Large intestine (tissue), 12 donors: ENCODE measurements at places on chromosomes 12 and 14. TPM values are rescaled to one million over a fixed set of nuclear protein-coding genes. Genes with fewer than 3 reads are reported as not detected.
A peak's percentile ranks its signal among the peaks of the same experiment; 100 is the strongest.

DNA sequence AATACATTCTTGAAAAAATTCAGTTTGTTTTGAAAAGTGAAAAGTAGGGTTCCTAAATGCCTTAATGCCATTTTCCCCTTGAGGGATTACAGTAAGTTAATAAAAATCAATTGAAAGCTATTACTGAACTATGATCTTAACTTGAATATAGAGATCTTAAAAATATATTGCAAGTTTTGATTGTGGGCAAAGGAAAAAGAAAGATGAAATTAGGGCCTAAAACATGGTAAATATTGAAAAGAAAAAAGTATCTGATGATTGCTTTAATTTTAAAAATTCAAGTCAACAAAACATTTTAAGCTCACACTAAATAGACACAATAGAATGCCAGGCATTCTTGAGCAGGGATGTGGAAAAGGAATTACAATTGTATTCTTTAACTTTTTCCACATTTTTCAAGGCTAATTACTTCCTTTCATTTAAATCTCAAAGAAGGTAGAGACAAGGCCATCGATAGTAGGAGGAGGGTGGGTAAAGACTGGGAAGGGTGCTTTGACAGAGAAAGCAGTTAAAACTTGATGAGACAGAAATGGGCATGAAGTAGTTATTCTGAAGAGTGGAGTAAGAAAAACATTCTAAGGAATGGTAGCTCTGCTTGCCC is 294.4 kb downstream of the NELL2 start:
- no peaks in the 10 kb centered on the region for H3K27me3 ChIP-seq
- no peak for DNase-seq
- H3K4me3 ChIP-seq = no peak overlapping the region
- H3K27ac ChIP-seq = no peak overlapping the region
- no peaks in the 10 kb centered on the region for H3K4me1 ChIP-seq

GRCh38 chr12:122944605-122945592 is 21.4 kb downstream of the ABCB9 start:
- DNase-seq = no peak
- H3K4me3 ChIP-seq = no peak overlapping the region
- no peaks in the 10 kb centered on the region for H3K36me3 ChIP-seq
- H3K27me3 ChIP-seq = no peaks in the 10 kb centered on the region
- no peak overlapping the region for H3K27ac ChIP-seq

GRCh38 chr14:88422047-88422446 is 36.6 kb downstream of the SPATA7 start:
- no peak overlapping the region for H3K4me3 ChIP-seq
- no peaks in the 10 kb centered on the region for H3K4me1 ChIP-seq
- H3K27ac ChIP-seq = no peak overlapping the region
- no peaks in the 10 kb centered on the region for H3K27me3 ChIP-seq

- no peak overlapping the region for H3K4me3 ChIP-seq
- no peaks in the 10 kb centered on the region for H3K27me3 ChIP-seq
- H3K36me3 ChIP-seq = peaks cover 3% of the 10 kb centered on the region
- no peak overlapping the region for H3K27ac ChIP-seq
Measured at GRCh38 chr14:67357969-67358354, 1.6 kb downstream of the ATP6V1D start.

DNA sequence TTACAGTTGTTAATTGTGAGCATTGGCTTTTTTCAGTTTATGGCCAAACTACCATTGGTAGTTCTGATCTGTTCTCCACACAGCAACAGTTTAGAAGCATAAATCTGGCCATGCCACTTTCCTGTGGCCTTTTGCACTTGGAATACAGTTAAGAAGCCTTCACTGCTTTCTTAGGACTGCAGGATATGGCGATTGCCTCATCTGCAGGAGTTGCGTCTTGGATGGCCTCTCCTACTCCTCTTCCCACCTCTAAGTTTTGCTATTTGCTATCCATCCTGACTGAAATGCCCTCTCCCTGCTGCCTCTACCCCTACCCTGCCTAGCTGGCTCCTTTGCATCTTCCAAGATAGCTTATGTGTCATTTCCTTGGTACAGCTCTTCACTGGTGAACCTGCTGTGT is 12.8 kb upstream of the BMAL2 start:
- H3K27me3 ChIP-seq = no peaks in the 10 kb centered on the region
- no peaks in the 10 kb centered on the region for H3K4me1 ChIP-seq
- no peak for DNase-seq

DNA sequence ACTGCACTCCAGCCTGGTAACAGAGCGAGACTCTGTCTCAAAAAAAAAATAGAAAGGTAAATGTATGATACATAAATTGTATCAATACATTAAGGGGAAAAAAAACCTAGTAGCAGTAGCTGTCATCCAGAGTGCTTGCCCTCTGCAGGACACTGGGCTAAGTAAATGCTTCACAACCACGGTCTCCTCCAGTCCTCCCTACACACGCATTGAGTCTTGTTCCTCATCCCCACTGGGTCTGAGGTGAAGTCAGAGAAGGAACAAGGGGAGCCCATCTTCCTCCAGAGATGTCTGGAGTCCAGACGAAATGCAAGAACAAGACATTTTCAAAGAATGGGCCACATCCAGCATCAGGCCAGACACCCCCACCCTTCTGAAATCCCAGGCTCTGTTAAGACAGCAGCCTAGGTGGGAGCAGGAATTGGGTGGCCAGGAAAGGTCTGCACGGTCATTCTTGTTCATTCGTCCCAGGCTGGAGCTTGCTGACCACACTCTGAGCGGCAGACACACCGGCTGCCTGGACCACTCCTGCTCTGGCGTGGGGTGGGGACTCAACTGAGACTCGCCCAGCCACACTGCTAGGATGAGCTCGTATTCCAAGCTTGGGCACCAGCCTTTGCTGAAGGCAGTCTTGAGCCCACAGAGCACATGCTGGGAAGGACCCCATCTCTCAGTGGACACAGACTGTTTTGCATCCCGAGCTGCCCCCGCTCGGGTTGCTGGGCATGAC is 45.5 kb downstream of the CHGA start:
- H3K4me1 ChIP-seq = peaks cover 14% of the 10 kb centered on the region
- DNase-seq = no peak
- no peak overlapping the region for H3K4me3 ChIP-seq
- no peak overlapping the region for H3K27ac ChIP-seq

DNA sequence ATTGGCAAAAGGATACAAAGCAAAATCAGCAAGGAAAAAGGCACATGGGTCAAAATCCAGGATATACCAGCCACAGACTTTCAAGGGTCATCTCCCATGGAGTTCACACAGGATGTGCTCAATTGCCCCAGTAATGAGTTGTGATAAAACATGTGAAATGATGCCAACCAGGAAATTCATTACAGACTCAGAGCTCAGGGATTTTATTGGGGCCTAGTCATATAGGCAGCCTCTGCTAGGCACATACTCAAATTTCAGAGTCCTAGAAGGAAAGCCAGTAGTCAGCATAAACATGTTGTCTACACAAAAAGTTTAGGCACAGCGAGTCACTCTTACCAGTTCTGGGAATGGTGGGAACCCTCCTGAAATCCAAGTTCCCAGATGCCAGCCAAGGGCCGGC is 64.4 kb upstream of the OSBPL8 start:
- H3K27ac ChIP-seq = no peak overlapping the region
- peak; percentile 66 for DNase-seq
- H3K4me1 ChIP-seq = no peaks in the 10 kb centered on the region
- no peak overlapping the region for H3K4me3 ChIP-seq
- no peaks in the 10 kb centered on the region for H3K36me3 ChIP-seq
- H3K27me3 ChIP-seq = no peaks in the 10 kb centered on the region

DNA sequence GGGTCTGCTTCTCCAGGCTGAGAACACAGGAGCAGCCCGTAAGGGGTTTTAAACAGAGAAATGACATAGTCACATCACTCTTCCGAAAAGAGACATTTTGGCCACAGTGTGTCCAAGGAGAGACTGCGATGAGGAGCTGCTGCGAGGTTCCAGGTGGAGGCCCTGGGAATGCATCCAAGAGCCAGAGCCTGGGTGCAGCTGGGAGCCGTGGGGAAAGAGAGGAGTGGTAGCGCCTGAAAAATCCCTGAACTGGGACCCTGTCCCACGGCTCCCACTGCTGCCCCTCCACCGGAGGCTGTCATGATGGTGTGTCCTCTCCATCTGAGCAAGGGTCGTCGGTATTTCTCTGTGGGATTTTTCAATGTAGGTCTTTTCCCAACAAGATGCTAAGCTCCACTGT is 146.9 kb downstream of the BCL11B start:
- H3K4me3 ChIP-seq = no peak overlapping the region
- peaks cover 7% of the 10 kb centered on the region for H3K27me3 ChIP-seq
- H3K36me3 ChIP-seq = no peaks in the 10 kb centered on the region
- no peak for DNase-seq

DNA sequence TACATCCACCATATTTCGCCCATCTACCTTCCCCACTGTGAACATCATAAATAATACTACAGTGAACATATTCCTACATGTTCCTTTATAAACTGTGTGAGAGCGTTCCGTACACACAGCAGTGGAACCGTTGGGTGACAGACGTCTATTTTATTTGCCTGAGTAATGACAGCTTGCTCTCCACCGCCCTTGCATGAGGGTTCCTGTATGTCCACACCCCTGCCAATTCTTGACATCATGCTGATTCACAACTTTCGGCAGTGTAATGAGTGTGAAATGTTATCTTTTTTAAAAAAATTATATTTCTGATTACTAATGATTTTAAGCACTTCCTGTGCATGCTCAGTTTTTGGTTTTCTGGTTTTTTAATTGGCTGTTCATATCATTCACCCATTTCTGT is 4.3 kb upstream of the RAD52 start:
- H3K36me3 ChIP-seq = no peaks in the 10 kb centered on the region
- peaks cover 10% of the 10 kb centered on the region for H3K4me1 ChIP-seq
- no peak for DNase-seq
- no peak overlapping the region for H3K27ac ChIP-seq

DNA sequence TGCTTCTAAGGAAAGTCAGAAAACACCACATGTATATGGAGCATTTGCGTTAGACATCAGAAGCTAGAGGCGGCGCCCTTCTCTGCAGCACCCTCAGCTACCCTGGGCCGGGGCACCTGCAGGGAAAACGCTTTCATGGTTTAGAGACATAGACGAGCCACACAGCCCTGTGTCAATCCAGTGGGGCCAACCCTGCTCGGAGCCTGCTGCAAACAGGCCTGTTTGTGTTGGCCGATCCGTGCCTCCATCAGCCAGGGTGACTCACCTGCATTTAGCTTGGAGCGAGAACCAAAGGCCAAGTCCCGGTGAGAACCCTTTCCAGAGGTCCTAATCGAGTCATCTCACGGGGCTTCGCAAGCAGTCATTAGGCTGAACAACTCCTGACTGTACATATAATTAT is 19.5 kb upstream of the FZD10 start:
- H3K4me3 ChIP-seq = no peak overlapping the region
- no peaks in the 10 kb centered on the region for H3K36me3 ChIP-seq
- no peak for DNase-seq
- H3K4me1 ChIP-seq = no peaks in the 10 kb centered on the region

DNA sequence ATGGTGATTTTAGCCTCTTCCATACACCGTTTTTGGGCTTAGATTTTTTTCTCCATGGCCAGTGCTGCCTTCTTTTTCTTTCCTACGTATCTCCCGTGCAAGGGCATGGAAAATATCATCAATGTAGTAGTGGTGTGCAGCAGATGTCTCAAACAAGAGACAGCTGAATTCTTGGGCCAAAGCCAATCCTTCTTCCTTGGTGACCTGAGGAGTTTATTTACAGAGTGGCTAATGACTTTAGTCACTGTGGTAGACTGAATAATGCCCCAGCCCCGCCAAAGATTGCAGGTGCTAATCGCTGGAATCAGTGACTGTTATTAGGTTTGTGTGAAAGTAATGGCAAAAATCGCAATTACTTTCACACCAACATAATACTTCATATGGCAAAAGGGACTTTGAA is 235.5 kb upstream of the NOS1 start:
- H3K36me3 ChIP-seq = no peaks in the 10 kb centered on the region
- H3K4me1 ChIP-seq = peaks cover 6% of the 10 kb centered on the region
- no peak for DNase-seq

DNA sequence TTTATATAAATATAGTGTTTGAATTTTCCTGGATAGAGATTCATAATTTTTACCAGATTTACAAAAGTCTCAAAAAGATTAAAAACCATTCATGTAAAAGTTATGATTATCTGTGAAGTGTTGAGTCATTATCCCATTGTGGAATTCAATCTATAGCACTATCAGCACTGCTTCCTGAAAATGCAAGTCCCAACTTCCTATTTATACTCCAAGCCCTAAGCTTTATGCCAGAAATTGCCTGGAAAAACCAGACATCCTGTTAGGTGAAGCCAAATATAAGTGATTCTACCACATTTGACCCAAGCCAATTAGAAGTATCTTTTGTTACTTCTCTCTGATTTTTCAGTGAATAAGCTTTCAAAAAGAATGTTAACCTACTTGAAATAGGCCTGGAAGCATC is 129.1 kb downstream of the GPR135 start:
- no peak for DNase-seq
- H3K4me3 ChIP-seq = no peak overlapping the region
- peaks cover 10% of the 10 kb centered on the region for H3K36me3 ChIP-seq
- peaks cover 28% of the 10 kb centered on the region for H3K4me1 ChIP-seq

DNA sequence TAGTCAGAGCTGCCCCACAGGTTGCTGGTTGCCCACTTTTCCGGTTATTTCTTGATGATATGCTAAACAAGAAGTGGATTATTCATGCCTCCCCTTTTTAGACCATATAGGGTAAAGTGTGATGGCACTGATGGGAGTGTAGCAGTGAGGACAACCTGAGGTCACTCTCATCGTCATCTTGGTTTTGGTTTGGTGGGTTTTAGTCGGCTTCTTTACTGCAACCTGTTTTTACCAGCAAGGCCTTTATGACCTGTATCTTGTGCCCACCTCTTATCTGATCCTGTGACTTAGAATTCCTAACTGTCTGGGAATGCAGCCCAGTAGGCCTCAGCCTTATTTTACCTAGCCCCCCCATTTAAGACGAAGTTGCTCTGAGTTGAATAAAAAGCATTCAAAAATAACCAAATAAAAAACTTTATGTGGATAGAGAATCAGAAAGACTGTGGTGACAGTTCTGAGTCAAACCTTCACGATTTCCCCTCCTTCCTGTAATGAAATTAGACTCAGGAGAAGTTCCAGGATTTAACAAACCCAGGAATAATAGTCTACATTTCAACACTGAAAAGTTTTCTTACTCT is 144.2 kb downstream of the PAWR start:
- H3K4me3 ChIP-seq = no peak overlapping the region
- H3K36me3 ChIP-seq = no peaks in the 10 kb centered on the region
- no peaks in the 10 kb centered on the region for H3K27me3 ChIP-seq
- H3K27ac ChIP-seq = no peak overlapping the region
- peaks cover 23% of the 10 kb centered on the region for H3K4me1 ChIP-seq

GRCh38 chr12:94033101-94033500 is 115.3 kb upstream of the PLXNC1 start:
- no peaks in the 10 kb centered on the region for H3K27me3 ChIP-seq
- no peak overlapping the region for H3K27ac ChIP-seq
- DNase-seq = no peak

GRCh38 chr12:110233212-110233903 is 47.7 kb upstream of the ATP2A2 start:
- peak; percentile 56 for DNase-seq
- no peaks in the 10 kb centered on the region for H3K36me3 ChIP-seq
- H3K4me3 ChIP-seq = no peak overlapping the region
- no peaks in the 10 kb centered on the region for H3K27me3 ChIP-seq
- H3K4me1 ChIP-seq = peaks cover 17% of the 10 kb centered on the region
- H3K27ac ChIP-seq = peak overlapping the region; percentile 78

GRCh38 chr12:6868211-6869048 is 1.1 kb downstream of the TPI1 start:
- no peak for DNase-seq
- peak overlapping the region; percentile 86 for H3K4me3 ChIP-seq
- H3K27me3 ChIP-seq = no peaks in the 10 kb centered on the region
- peaks cover 46% of the 10 kb centered on the region for H3K36me3 ChIP-seq

Gene SELPLG
- polyA plus RNA-seq = 5.6 TPM

Gene CAPZA3
- polyA plus RNA-seq = 0.04 TPM

Gene GPR84
- 0.16 TPM for polyA plus RNA-seq

Gene KMT2D
- polyA plus RNA-seq = 46.1 TPM

Gene NANOG
- 0.10 TPM for polyA plus RNA-seq

Gene KRT6C
- polyA plus RNA-seq = not detected

Gene PCED1B
- polyA plus RNA-seq = 4.3 TPM
